ENCODE measurements at places on chromosomes 5 and 9. TPM values are rescaled to one million over a fixed set of nuclear protein-coding genes. Genes with fewer than 3 reads are reported as not detected.

DNA sequence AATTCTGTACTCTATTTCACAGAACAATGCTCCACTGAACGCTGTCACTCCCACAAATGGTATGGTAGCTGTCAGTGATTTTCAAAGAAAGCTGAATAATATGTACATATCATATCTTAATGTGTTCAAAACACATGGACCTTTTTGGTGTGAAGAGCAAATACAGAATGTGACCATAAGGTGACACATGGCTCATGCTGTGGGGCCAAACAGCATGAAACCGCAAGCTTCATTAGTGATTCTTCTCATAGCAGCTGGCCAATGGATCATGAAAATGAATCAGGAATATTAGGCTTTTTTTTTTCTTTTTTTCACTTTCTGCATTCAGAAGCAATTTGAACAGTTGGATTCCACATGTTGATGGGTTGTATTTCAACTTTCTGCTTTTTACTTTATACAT lies 54.9 kb upstream of the CDH9 start:
- no peak overlapping the region for H3K4me3 ChIP-seq
- no peaks in the 10 kb centered on the region for H3K36me3 ChIP-seq
- H3K27ac ChIP-seq = no peak overlapping the region
- DNase-seq = no peak

GRCh38 chr5:6395102-6395445 lies 16.7 kb upstream of the MED10 start:
- no peaks in the 10 kb centered on the region for H3K36me3 ChIP-seq
- H3K27me3 ChIP-seq = no peaks in the 10 kb centered on the region
- DNase-seq = no peak
- H3K4me3 ChIP-seq = no peak overlapping the region
- no peaks in the 10 kb centered on the region for H3K4me1 ChIP-seq
- no peak overlapping the region for H3K27ac ChIP-seq

Gene ZFR
- total RNA-seq = 86.1 TPM

- H3K27me3 ChIP-seq = no peaks in the 10 kb centered on the region
- H3K36me3 ChIP-seq = peaks cover 13% of the 10 kb centered on the region
- peaks cover 47% of the 10 kb centered on the region for H3K4me1 ChIP-seq
- DNase-seq = peak; percentile 76
- H3K27ac ChIP-seq = peak overlapping the region; percentile 85
- H3K4me3 ChIP-seq = no peak overlapping the region
Observed at GRCh38 chr5:137487600-137487999, 11.5 kb downstream of the SPOCK1 start.

GRCh38 chr5:143573568-143574170 lies 170.2 kb upstream of the NR3C1 start:
- H3K4me1 ChIP-seq = peaks cover 31% of the 10 kb centered on the region
- H3K36me3 ChIP-seq = no peaks in the 10 kb centered on the region
- no peak overlapping the region for H3K4me3 ChIP-seq
- no peaks in the 10 kb centered on the region for H3K27me3 ChIP-seq
- H3K27ac ChIP-seq = no peak overlapping the region

- H3K27ac ChIP-seq = no peak overlapping the region
- no peak overlapping the region for H3K4me3 ChIP-seq
- peaks cover 8% of the 10 kb centered on the region for H3K4me1 ChIP-seq
Observed at GRCh38 chr5:14579731-14580397, 1.7 kb upstream of the OTULINL start.

Gene KCNT1
- not detected for total RNA-seq

GRCh38 chr9:135641745-135642144 lies 2.4 kb upstream of the GLT6D1 start:
- no peak overlapping the region for H3K27ac ChIP-seq
- peak; percentile 27 for DNase-seq

GRCh38 chr9:19032406-19032805 lies 603 bp downstream of the SAXO1 start:
- no peak overlapping the region for H3K27ac ChIP-seq
- H3K4me1 ChIP-seq = peaks cover 5% of the 10 kb centered on the region
- no peaks in the 10 kb centered on the region for H3K36me3 ChIP-seq
- H3K27me3 ChIP-seq = no peaks in the 10 kb centered on the region
